ENCODE measurements at places on chromosomes 13 and 19. TPM values are rescaled to one million over a fixed set of nuclear protein-coding genes. Genes with fewer than 3 reads are reported as not detected.

GRCh38 chr13:67330149-67330548, 100.0 kb upstream of the PCDH9 start:
- no peak for DNase-seq

GRCh38 chr19:35330475-35330874, 1.5 kb downstream of the CD22 start:
- no peak for DNase-seq

GRCh38 chr13:97574926-97575325, 141.0 kb downstream of the RAP2A start:
- peak; percentile 42 for DNase-seq

DNA sequence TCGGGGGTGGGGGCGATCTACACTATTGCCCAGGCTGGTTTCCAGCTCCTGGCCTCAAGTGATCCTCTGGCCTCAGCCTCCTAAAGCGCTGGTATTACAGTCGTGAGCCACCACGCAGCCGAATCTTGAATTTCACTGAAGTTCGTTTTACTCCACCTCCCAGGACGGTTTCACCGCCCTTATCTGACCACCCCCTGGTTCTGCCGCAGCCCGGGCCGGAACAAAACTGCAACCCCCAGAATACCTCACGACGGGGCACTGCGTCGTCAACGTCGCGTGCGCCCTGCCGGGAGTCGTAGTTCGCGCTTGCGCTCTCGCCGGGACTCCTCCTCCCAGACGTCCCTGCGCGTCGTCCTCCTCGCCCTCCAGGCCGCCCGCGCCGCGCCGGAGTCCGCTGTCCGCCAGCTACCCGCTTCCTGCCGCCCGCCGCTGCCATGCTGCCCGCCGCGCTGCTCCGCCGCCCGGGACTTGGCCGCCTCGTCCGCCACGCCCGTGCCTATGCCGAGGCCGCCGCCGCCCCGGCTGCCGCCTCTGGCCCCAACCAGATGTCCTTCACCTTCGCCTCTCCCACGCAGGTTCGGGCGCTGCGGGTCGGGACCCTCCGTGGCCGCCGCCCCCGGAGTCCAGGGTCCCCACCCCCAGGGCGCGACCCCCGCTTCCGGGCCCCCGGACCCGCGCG, at the start of gene ATP5F1D:
Gene ATP5F1D, plus strand, starts transcription at position 335 of the 679 bp plus-strand sequence. Its CDS starts 100 bp downstream, at position 435.
- DNase-seq: peak; percentile 98

- DNase-seq: peak; percentile 51
Measured at GRCh38 chr19:14476673-14477401, 1.7 kb upstream of the PTGER1 start.

DNA sequence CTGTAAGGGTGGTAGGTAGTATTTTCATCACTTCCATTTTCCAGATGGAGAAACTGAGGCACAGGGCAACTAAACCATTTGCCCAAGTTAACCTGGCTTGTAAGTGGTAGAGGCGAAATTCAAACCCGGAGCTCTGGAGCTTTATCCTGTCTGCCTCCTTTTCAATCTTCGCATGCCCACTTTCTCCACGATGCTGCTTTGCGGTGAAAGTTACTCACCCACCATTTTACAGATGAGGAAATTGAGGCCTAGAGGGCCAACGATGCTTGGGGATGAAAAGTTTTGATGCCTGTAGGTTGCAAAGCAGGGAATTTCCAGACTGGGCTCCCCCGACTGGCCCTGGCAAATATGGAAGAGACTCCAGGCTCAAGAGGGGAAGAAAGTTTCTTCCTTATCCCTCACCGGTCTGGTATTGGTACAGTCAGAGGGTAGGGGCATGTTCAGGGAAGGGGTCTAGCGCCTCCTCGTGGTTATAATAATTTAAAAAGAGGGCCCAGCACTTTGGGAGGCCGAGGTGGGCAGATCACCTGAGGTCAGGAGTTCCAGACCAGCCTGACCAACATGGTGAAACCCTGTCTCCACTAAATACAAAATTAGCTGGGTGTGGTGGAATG, 1.9 kb upstream of the SH2D3A start:
- peak; percentile 49 for DNase-seq

DNA sequence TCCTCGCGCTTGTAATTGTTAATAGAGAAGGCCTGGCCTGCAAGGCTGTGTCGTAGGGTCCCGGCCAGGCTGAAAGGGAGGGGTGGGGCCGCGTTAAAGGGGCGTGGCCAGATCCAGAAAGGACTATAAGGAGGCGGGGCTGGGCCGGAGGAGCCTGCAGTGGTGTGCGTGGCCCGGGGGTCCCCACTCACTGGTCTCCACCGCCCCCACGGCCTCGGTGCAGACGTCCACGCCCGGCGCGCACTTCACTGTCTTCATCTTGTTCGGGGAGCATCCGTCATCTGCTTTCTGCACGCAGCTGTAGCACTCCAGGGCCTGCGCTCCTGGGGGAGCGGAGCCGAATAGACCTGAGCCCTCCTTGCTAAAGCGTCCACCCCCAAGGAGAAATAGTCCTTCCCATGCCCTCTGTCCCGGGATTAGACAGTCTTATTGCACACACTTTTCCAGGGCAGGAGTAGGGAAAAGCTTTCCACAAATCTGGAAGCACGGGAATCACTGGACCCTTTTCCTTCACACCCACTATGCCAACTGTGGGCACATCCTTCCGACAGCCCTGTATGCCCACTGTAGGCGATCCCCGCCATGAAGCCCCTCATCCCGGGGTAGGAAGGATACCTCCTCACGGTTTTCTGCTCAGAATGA, 1.2 kb downstream of the LYPD3 start:
- DNase-seq: no peak

- no peak for DNase-seq
Measured at GRCh38 chr19:16814526-16815100, 14.6 kb upstream of the SIN3B start.

- DNase-seq: peak; percentile 59
Measured at GRCh38 chr19:46603195-46603637, 2.1 kb downstream of the CALM3 start.

- DNase-seq: no peak
Measured at GRCh38 chr13:107811233-107812013, 403.9 kb downstream of the LIG4 start.

DNA sequence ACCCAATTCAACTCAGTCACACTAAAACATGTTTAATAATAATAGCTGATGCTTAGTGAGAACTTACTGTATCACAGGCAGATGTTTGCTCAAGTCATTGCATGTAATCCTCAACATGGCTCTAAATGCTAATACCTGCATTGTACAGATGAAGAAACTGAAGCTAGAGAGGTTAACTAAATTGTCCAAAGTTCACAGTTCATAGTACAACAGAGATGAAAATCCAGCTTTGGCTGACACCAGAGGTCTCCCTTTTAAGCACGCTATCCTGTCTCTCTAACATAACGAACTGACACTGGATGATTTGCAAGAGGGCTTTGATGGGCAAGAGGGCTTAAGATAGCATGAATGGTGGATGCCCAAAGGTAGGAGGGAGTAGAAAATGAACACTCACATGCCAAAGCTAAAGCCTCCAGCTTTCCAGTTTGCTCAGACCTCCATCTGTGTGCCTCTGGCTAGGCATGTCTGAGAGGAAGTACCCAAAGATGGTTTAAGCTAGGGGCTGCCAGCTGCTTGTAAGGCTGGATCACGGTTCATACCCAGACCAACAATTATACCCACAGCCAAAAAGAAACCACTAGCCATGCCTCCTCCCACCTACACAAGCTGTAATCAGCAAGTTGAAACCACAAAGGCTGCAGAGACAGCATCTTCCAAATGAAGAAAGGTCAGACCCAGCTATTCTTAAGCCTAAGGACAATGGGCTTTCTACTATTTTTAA, 196.9 kb upstream of the UBL3 start:
- DNase-seq: no peak

GRCh38 chr19:11504502-11505031, 1.1 kb downstream of the ZNF653 start:
- no peak for DNase-seq

DNA sequence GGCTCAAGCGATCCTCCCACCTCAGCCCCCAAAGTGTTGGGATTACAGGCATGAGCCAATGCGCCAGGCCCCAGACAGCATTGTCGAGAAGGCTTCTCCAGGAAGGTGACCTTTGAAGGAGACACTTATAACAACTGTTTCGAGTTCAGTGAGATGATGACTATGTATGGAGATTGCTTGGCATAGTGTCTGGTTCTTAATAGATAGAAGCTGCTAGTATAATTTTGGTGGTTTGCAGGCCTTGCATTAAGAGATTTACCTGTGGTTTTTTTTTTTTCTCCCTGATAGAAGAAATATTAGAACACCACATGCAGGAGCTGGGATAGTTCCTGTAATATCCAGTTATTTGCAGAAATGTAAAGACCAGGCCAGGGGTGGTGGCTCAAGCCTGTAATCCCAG, 3.7 kb downstream of the MARCHF2 start:
- no peak for DNase-seq

- no peak for DNase-seq
Measured at GRCh38 chr13:49532593-49532992, 36.8 kb downstream of the PHF11 start.

GRCh38 chr19:30888937-30889336, 460.3 kb downstream of the TSHZ3 start:
- DNase-seq: no peak

GRCh38 chr13:54226876-54227275, 1198.3 kb downstream of the OLFM4 start:
- no peak for DNase-seq

GRCh38 chr19:947707-948539, 22.1 kb downstream of the ARID3A start:
- DNase-seq: peak; percentile 59

GRCh38 chr19:8578642-8579265, 1.5 kb upstream of the MYO1F start:
- DNase-seq: peak; percentile 85

- DNase-seq: peak; percentile 36
Measured at GRCh38 chr19:17184371-17184841, 30.8 kb upstream of the USE1 start.

DNA sequence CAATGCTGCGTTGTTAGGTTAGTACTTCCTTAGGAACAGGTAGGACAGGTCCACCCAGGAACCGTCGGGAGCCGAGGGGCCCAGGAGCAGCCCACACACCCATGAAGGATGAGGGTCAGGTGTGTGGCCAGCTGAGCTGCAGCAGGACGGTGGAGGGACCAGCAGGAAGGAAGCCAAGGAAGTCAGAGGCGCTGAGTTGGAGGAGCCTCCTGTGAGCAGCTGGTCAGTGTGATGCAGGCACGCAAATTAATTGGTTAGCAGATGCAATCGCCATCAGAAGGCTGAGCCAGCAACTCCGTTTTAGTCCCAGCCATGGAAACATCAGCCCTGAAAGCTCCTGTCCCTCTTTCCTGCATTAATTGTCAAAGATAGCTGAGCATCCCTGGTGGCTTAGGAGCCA, 114.9 kb upstream of the SOX1 start:
- no peak for DNase-seq

DNA sequence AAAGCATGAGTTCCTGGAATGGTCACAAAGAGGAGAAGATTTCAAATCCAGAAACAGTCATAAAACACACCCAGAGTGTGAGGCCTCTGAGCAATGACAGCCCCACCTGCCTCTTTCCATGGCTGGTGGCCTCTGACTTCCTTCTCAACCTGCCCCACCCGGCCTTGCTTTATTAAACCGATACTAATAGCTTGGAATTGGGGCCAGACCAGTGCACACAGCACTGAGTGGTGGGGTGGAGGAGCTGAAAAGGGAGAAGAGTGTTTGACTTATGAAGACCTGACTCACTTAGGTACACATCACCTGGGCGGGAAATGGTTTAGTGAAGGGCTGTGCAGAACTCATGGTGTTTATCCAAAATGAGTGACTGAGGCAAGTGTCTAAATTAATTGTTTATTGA, 20.7 kb upstream of the CEACAM6 start:
- DNase-seq: peak; percentile 68

DNA sequence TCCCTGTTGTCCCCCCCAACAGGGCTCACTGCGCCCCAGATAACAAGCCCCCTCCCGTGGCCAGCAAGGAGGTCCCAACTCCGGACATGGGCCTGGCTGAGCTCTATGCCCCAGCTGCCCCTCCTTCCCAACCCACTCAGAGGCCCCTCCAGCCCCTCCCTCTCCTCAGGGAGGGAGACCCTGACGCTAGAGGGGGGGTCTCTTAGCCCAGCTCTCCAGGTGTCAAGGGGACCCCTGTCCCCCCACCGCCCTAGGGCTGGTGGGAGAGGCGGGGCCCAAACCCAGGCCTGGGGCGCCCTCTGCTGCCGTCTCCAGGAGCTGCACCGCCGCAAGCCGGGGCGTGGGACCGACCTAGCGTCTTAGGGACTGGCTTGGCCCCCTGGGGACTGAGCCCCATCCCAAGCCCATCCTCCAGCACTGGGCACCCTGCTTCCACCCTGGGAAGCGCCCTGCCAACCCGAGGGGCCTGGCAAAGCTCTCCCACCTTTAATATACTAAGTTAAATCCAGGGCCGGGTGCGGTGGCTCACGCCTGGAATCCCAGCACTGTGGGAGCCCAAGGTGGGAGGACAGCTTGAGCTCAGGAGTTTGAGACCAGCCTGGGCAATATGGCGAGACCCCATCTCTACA, 1.4 kb downstream of the GRIN3B start:
- peak; percentile 68 for DNase-seq

- DNase-seq: peak; percentile 64
Measured at GRCh38 chr19:16338470-16339360, 14.1 kb downstream of the KLF2 start.

DNA sequence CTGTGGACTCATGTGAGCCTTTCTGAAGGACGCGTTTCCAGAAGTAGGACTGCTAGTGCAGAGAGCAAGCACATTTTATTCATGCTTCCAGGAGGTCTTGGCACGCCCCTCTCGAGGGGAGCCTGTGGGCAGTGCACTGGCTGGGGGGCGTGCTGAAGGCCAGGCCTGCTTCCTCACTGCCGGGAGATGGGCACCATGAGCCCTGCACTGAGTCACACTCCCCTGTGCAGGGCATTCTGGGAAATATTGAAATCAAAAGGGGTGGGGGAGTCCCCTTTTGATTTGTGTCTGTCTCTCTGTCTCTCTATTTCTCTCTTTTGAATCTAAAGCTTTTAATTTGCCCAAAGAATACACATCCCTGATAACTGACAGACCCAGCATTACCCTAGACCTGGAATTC, 34.0 kb downstream of the DPF1 start:
- DNase-seq: no peak

ZNF491 gene
- not detected for total RNA-seq

RUBCNL gene
- not detected for total RNA-seq

SLC15A1 gene
- total RNA-seq: not detected

KLF2 gene
- total RNA-seq: 93.9 TPM

KCNN1 gene
- not detected for total RNA-seq

CASP14 gene
- not detected for total RNA-seq

ZNF77 gene
- 65.3 TPM for total RNA-seq

FCHO1 gene
- total RNA-seq: 0.55 TPM

OLFM4 gene
- total RNA-seq: not detected

PSPN gene
- total RNA-seq: not detected

PPP1R13L gene
- 28.0 TPM for total RNA-seq

NDUFA13 gene
- total RNA-seq: 24.6 TPM

ZNF177 gene
- total RNA-seq: 2.2 TPM

DAND5 gene
- total RNA-seq: not detected

PLIN4 gene
- total RNA-seq: 9.4 TPM

All from stomach (tissue), 19 donors.